ENCODE measurements at places on chromosomes 1 and 21.

- DNase-seq: no peak
Observed at GRCh38 chr1:150156868-150157603, 7.3 kb downstream of the PLEKHO1 start.

DNA sequence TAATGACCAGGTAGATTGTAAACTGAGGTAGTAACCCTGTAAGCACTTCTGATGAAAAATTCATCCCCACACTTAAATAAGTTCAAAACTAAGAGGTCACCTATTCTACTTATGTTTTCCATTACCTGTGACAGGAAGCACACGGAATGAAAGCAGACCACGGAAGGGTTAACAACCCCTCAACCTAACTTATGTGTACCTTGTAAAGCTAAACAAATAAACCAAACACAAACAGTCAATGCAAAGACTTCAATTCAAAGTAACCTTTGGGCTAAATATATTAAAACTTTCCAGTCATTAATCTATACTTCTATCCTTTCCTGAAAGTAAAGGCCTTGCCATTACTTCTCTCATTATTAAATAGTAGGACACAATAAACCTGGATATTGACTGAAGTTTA lies 7.0 kb downstream of the PPP1R15B start:
- DNase-seq: no peak

DNA sequence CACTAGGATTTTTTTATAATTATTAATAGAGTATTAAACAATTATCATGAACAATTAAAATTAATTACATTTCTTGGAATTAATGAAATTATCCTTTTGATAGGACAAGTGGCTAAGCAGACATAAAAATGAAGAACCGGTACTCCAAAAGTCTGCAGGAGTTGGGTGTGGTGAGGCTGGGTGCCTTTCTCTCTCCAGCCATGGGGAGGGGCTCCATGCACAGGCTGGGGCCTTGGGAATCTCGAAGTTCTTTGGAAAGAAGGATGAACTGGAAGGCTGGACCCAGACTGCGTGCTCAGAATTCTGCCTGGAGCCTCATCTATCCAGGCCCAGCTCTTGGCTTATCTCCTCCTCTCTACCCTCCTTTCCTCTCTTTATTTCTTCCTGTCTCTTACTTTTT lies 94.1 kb downstream of the ACTL8 start:
- DNase-seq: no peak

DNA sequence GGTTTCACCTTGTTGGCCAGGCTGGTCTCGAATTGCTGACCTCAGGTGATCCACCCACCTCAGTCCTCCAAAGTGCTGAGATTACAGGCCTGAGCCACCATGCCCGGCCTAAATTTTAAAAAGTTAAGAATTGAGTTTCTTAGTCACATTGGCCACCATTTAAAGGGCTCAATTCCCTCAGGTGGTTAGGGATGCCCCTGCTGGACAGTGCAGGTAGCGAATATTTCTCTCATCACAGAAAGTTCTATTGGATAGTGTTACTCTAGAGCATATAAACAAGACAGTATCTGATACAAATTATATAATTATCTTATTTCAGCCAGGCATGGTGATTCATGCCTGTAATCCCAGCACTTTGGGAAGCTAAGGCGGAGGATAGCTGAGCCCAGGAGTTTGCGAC lies 320.2 kb downstream of the ZP4 start:
- DNase-seq: no peak

- DNase-seq: no peak
Observed at GRCh38 chr1:39788426-39788757, 273 bp downstream of the BMP8B start.

DNA sequence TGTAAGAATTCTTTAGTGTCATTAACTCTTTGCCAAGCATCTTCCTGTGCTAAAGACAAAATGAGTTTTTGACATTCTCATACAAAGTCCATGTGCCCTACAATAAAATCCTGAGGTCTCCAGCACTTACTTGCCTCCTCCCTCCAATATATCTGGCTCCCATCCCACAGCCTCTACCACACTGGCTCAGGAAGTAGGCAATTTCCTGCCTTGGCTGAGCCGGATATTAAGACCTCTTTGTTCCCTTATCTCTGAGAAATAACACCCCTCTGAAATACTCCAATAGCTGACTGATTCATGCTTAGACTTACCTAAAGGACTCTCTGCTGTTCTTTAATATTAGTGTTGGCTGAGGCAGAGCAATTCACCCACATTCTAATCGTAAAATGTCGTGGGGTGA lies 37.6 kb upstream of the GORAB start:
- peak; percentile 44 for DNase-seq

All from left hindlimb (tissue), 1 donor.